ENCODE measurements at places on chromosomes 6 and 20. TPM values are rescaled to one million over a fixed set of nuclear protein-coding genes. Genes with fewer than 3 reads are reported as not detected.
A peak's percentile ranks its signal among the peaks of the same experiment; 100 is the strongest.

- H3K36me3 ChIP-seq = no peaks in the 10 kb centered on the region
- H3K4me3 ChIP-seq = no peak overlapping the region
- H3K4me1 ChIP-seq = peaks cover 12% of the 10 kb centered on the region
- DNase-seq = no peak
- H3K27ac ChIP-seq = no peak overlapping the region
These were observed 118.7 kb downstream of the JARID2 start for GRCh38 chr6:15364401-15365037.

DNA sequence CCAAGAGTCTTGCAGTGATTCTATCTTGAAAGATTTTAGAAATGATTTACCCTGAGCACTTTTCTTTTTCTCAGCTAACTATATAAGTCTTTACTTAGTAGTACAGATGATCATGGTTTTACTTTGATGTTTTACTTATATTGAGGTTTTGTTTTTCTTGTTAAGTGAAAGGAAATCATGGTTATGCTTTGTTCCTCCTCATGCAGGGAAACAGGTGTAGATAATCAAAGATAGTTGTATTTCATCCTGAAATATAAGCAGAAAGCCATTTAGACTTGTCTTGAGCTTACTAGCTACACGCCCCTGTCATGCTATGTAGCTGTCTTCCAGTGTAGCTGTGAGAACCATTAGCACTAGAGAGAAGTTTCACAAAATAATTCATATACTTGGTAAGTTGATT lies 113.9 kb downstream of the HIVEP1 start:
- DNase-seq = peak; percentile 22
- peaks cover 25% of the 10 kb centered on the region for H3K4me1 ChIP-seq
- no peaks in the 10 kb centered on the region for H3K27me3 ChIP-seq
- peak overlapping the region; percentile 42 for H3K4me3 ChIP-seq

DNA sequence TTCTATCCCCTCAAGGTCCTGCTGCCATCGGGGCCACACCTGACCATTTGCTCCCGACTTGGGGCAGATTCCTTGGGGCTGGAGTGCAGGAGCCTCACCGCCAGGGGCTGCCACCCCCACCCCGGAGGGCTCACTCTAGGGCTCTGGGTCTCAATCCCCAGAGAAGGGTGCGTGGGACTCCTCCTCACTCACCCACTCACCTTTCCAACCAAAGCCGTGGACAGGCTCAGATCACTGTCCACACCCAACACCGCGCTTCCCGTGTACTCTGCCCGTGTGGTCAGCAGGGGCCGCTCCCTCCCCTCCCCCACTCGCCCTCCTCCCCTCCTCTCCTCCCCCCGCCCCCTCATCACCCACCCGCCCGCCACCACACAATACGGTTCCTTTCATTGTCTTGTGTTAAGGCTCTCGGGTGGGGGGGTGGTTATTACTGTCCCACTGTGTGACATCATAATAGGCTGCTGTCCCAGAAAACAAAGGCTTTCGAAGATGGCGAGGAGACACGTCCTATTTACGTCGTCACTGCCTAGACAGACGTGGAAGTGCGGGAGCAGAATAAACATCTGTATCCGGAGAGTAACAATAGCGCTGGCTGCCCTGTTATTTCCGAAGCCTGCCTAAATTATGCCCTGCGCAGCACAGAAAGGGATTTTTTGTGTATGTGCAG lies 85.8 kb downstream of the YTHDF1 start:
- no peaks in the 10 kb centered on the region for H3K27me3 ChIP-seq
- H3K36me3 ChIP-seq = no peaks in the 10 kb centered on the region
- no peaks in the 10 kb centered on the region for H3K4me1 ChIP-seq
- no peak for DNase-seq
- H3K27ac ChIP-seq = no peak overlapping the region

GRCh38 chr6:11538052-11538818 lies 686 bp downstream of the TMEM170B start:
- H3K4me1 ChIP-seq = peaks cover 17% of the 10 kb centered on the region
- no peaks in the 10 kb centered on the region for H3K36me3 ChIP-seq
- peak; percentile 26 for DNase-seq
- H3K27ac ChIP-seq = no peak overlapping the region
- H3K4me3 ChIP-seq = peak overlapping the region; percentile 34

- H3K4me3 ChIP-seq = no peak overlapping the region
- no peaks in the 10 kb centered on the region for H3K36me3 ChIP-seq
- H3K27me3 ChIP-seq = no peaks in the 10 kb centered on the region
- DNase-seq = no peak
- no peaks in the 10 kb centered on the region for H3K4me1 ChIP-seq
These were observed 73.5 kb downstream of the ECT2L start for GRCh38 chr6:138869398-138869797.

CASS4 gene
- total RNA-seq = 9.8 TPM

OR2H1 gene
- total RNA-seq = not detected
